Activated naive CD4-positive, alpha-beta T cell treated with anti-CD3 and anti-CD28 coated beads, Interleukin-2, amount 50 U/mL, for 72 hours (primary cell): ENCODE measurements at places on chromosomes 1 and 21. TPM values are rescaled to one million over a fixed set of nuclear protein-coding genes. Genes with fewer than 3 reads are reported as not detected.

The AKIRIN1 gene
- total RNA-seq = 93.6 TPM

GRCh38 chr1:82177192-82177591, 376.5 kb downstream of the ADGRL2 start:
- DNase-seq = no peak

The SLC26A9 gene
- total RNA-seq = not detected

GRCh38 chr1:46479744-46480350, 9.8 kb upstream of the DMBX1 start:
- no peak for DNase-seq

DNA sequence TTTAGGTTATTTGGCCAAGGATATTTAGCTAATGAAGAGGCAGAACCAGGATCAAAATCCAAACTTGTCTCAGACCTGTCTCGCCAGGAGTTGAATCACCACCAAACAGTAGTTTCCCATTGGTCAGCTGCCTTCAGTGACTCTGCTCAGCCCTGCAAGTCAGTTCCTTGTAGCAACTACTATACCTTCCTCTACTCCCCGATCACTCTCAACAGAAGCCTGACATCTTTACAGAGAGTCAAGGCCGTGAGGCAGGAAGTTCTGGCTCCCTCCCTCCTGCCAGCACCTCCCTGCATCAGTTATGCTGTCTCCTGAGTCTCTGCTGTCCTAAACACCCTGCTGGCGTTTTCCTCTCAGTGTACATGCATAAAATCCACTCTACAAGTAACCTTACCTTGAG, 13.2 kb downstream of the PSMD4 start:
- DNase-seq = no peak

- DNase-seq = no peak
These were observed 21.1 kb downstream of the MAN1A2 start for GRCh38 chr1:117388328-117388727.

- DNase-seq = no peak
These were observed 32.1 kb upstream of the ADORA3 start for GRCh38 chr1:111535256-111536191.

GRCh38 chr1:21261551-21262292, 28.5 kb downstream of the ECE1 start:
- DNase-seq = peak; percentile 26

DNA sequence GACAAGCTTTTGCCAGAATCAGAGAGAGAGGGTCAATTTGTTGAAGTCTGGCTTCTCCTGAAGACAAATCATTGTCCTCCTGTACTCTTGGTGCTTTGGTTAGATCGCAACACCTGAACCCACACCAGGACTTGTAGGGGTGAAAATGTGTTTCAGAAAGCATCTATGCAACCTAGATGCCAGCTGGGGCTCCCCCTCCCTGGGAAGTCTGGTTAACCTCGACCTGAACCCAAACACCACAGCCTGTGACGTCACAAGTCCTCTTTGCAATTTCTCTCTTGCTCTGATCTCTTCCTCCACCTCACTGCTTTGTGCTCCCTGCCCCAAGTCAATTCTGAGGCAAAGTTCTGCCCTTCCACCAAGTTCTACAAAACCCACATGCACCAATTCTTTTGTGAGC, 42.8 kb upstream of the USP24 start:
- DNase-seq = peak; percentile 56

DNA sequence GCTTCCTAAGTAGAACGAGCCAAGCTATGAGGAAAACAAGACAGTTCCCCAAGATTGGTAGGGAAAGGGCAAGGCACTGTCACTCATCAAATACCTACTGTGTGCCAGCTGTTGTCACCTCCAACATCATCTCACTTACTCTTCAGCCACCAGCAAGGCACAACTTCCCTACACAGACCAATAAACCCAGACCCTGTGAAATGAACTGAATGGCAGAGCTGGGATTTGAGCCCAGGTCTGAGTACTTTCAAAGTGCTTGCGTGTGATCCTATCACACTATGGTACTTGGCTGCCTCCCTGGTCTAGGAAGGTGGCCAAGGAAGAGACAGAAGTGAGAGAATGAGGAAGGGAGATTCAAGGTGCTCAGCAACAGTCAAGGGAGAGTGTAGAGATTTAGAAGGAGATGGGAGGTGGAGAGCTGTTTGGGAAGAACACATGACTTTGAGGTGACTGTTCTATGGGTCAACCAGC, 16.7 kb upstream of the TRIM63 start:
- no peak for DNase-seq

GRCh38 chr1:183517401-183517800, 45.1 kb downstream of the SMG7 start:
- no peak for DNase-seq

DNA sequence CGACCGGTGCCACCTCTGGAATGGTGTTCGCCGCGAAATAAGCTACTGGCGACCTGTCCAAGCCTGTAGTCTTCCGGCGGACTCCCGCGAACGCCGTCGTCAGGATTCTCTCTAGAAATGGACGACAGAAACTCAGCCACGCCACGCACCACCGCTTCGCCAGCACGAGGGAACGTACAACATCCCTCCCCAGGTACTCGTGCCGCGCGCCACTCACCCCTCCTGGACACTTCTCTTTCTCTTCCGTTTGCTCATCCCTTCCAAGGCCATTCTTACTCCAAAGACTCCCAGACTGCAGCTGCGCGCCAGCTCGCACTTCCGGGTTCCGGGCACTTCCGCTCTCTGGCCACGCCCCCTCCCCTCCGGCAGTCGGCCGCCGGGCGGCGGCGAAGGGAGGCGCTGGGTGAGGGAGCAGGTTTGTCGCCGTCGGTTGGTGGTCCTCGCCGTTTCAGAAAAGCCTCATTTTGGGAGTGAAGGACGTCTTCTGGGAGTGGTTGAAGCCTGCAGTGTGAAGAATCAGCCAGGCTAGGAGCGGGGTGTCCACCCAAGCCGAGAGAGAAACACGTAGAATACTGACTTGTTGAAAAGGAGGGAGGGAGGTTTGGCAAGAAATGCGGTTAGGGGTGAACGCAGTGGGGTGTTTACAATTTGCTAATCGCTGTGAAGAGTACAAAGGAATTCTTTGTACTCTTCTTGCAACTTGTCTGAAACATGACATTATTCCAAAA, at the start of gene RBM34:
Gene RBM34 (minus strand): TSS at position 294 of the 728 bp plus-strand sequence. CDS start 24 bp downstream, at position 270.
- DNase-seq = peak; percentile 93
